ENCODE measurements at places on chromosomes 3 and 15. TPM values are rescaled to one million over a fixed set of nuclear protein-coding genes. Genes with fewer than 3 reads are reported as not detected.
A peak's percentile ranks its signal among the peaks of the same experiment; 100 is the strongest.

- no peaks in the 10 kb centered on the region for H3K27me3 ChIP-seq
- H3K36me3 ChIP-seq: no peaks in the 10 kb centered on the region
- H3K27ac ChIP-seq: no peak overlapping the region
- no peak for DNase-seq
Measured at GRCh38 chr3:27220166-27220565, 149.0 kb downstream of the NEK10 start.

GRCh38 chr15:99307735-99308134 lies 56.5 kb downstream of the LRRC28 start:
- peak overlapping the region; percentile 79 for H3K27ac ChIP-seq
- peaks cover 5% of the 10 kb centered on the region for H3K36me3 ChIP-seq
- DNase-seq: no peak
- H3K4me1 ChIP-seq: peaks cover 13% of the 10 kb centered on the region

DNA sequence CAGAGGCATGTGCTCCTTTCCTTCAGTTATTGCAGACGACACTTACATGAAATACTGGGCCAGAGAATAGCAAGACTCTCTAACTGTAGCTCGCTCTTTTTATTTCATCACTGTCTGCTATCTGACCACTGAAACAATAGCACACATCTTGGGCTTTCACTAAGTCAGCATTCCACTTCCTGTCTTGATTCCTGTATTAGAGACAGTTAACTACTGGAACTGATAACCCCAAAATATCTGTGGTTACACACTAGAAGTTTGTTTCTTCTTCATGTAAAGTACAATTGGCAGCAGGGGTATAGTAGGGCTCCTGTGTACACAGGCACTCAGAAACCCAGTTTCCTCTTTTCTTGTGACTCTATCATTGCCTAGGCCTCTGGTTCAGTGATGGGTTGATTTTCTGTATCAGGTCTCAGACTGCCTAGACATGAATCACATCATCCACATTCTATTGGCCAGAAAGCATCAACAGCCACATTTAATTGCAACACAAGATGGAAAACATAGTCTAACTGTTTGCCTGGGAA lies 230.2 kb upstream of the CD96 start:
- no peak for DNase-seq
- peaks cover 4% of the 10 kb centered on the region for H3K27me3 ChIP-seq
- H3K4me1 ChIP-seq: peaks cover 12% of the 10 kb centered on the region
- no peak overlapping the region for H3K4me3 ChIP-seq

DNA sequence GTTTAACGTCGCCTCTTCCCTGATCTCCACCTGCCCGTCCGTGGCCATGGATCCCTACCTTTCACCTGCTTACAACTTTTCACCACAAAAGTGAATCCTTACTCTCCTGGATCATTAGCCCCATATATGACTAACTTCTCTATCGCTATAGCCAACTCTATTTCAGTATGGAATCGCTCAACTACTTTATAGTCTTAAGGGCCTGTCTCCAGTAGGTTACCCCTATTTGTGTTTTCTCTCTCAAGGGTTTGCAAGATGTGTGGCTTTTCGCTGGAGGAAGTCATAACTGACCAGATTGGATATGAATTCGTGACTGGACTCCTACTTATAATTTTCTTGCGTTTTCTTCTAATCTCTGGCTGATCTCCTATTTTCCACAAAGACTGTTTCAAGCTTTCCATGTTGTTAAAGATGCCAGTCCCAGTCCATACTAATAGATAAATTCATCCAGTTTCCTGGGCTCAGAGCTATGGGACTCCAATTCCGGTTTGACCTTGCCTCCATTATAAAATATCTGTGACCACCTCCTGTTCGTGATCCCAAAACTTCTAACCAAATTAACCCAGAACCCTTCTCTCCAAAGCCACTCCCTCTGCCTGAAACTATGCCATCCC lies 1.3 kb upstream of the STAG1 start:
- peak overlapping the region; percentile 88 for H3K4me3 ChIP-seq
- peak overlapping the region; percentile 91 for H3K27ac ChIP-seq
- H3K36me3 ChIP-seq: no peaks in the 10 kb centered on the region
- H3K27me3 ChIP-seq: no peaks in the 10 kb centered on the region
- DNase-seq: no peak

DNA sequence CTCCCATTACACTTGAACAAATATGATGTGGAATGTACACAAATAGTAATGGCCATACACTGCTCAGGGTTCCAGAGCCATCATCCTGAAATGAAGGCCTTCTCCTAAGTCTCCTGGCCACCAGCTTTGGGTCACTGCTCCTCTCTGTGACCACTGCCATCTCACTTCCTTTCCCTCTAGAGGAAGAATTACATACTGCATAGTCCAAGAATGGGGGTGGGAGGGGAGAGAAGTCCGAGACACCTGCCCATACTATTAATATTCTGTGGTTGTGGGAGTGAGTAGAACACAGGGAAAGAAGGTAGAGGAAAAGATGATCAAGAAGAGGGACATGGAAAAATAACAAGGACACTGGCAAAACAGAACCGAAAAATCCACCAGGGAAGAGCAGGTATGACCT lies 20.6 kb downstream of the ETV5 start:
- no peak for DNase-seq
- peaks cover 31% of the 10 kb centered on the region for H3K4me1 ChIP-seq
- H3K27me3 ChIP-seq: no peaks in the 10 kb centered on the region

- no peak overlapping the region for H3K27ac ChIP-seq
- peaks cover 3% of the 10 kb centered on the region for H3K27me3 ChIP-seq
- no peaks in the 10 kb centered on the region for H3K36me3 ChIP-seq
- DNase-seq: no peak
- no peak overlapping the region for H3K4me3 ChIP-seq
Measured at GRCh38 chr3:118781839-118782238, 252.8 kb downstream of the IGSF11 start.

- H3K4me1 ChIP-seq: peaks cover 10% of the 10 kb centered on the region
- DNase-seq: no peak
- H3K27me3 ChIP-seq: no peaks in the 10 kb centered on the region
- peaks cover 18% of the 10 kb centered on the region for H3K36me3 ChIP-seq
- H3K27ac ChIP-seq: no peak overlapping the region
Measured at GRCh38 chr3:134511500-134511899, 25.6 kb downstream of the CEP63 start.

GRCh38 chr3:39718674-39719595 lies 90.5 kb upstream of the MYRIP start:
- peaks cover 3% of the 10 kb centered on the region for H3K4me1 ChIP-seq
- no peak overlapping the region for H3K4me3 ChIP-seq
- H3K27me3 ChIP-seq: peaks cover 9% of the 10 kb centered on the region
- no peak for DNase-seq

DNA sequence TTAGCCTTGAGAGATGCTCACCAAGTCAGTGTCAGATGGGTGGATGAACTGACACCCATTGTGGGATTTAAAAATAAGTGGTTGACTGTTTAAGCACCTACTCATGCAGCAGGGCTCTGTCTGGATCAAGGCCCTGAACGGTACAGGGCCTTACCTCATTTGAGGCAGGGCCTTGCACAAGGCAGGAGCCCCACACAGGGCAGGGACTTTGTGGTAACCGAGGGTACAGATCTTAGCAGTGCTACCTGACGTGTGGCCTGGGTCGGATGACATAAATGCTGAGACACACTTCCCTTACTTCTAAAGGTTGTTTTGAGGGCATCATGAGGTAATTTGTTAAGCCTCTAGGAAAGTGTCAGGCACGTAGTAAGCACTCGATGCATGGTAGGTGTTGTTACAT lies 59.5 kb upstream of the PLXNA1 start:
- peaks cover 4% of the 10 kb centered on the region for H3K27me3 ChIP-seq
- no peak overlapping the region for H3K4me3 ChIP-seq
- peaks cover 7% of the 10 kb centered on the region for H3K36me3 ChIP-seq
- DNase-seq: no peak
- H3K4me1 ChIP-seq: peaks cover 45% of the 10 kb centered on the region

GRCh38 chr15:31774045-31774444 lies 256.3 kb upstream of the CHRNA7 start:
- H3K27ac ChIP-seq: no peak overlapping the region
- no peaks in the 10 kb centered on the region for H3K27me3 ChIP-seq
- H3K4me3 ChIP-seq: no peak overlapping the region
- no peaks in the 10 kb centered on the region for H3K4me1 ChIP-seq
- no peaks in the 10 kb centered on the region for H3K36me3 ChIP-seq

The TRIM42 gene
- total RNA-seq: not detected

- peaks cover 7% of the 10 kb centered on the region for H3K27me3 ChIP-seq
- no peak overlapping the region for H3K4me3 ChIP-seq
- H3K4me1 ChIP-seq: peaks cover 38% of the 10 kb centered on the region
- no peak overlapping the region for H3K27ac ChIP-seq
- peaks cover 5% of the 10 kb centered on the region for H3K36me3 ChIP-seq
Measured at GRCh38 chr3:39128951-39129350, 21.5 kb downstream of the TTC21A start.

The ZBED2 gene
- not detected for total RNA-seq

DNA sequence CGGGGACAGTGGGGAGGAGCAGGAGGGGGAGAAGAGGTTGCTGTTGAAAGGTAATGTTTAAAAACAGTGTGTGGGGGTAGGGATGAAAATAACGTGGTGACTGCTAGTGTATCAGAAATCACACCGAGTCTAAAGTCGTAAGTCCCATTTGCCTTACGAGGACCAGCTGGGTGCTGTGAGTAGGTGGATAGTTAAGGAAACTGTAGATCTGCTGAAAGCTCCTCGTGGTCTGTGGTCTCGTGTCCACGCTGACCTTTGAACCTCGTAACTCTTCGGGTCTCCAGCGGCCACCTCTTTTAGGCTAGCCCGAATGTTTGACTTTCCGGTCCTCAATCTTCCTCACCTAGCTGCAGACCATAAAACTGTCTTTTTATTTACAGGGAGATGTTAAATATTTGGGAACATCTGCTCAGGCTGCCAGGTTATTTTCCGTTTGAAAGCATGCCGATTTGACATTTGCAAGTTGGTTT lies 29.3 kb upstream of the ST3GAL6 start:
- peak overlapping the region; percentile 96 for H3K27ac ChIP-seq
- peaks cover 14% of the 10 kb centered on the region for H3K36me3 ChIP-seq
- peak overlapping the region; percentile 97 for H3K4me3 ChIP-seq
- no peak for DNase-seq

DNA sequence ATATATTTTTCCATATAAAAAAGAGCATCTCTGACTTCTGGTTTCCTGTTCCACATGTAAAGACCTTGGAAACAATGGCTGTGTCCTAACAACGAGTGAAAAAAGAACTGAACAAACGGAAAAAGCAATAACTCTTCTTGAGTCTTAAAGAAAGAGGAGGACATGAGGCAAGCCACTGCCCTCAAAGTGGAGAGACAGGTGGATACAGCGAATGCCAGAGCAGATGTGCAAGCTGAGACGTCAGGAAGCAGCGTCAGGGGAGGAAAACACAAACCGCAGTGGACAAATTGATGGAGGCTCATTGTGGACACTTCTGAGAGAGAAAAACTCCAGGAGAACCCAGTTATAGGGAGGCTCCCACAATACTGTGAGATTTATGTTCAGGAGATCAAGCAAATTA lies 208.0 kb upstream of the MME start:
- no peaks in the 10 kb centered on the region for H3K36me3 ChIP-seq
- no peak overlapping the region for H3K4me3 ChIP-seq
- DNase-seq: no peak

GRCh38 chr15:84685304-84685703 lies 27.3 kb upstream of the NMB start:
- no peak overlapping the region for H3K4me3 ChIP-seq
- no peaks in the 10 kb centered on the region for H3K4me1 ChIP-seq
- H3K36me3 ChIP-seq: peaks cover 27% of the 10 kb centered on the region
- no peak for DNase-seq
- H3K27me3 ChIP-seq: no peaks in the 10 kb centered on the region
- no peak overlapping the region for H3K27ac ChIP-seq

- H3K4me1 ChIP-seq: peaks cover 26% of the 10 kb centered on the region
- H3K36me3 ChIP-seq: peaks cover 2% of the 10 kb centered on the region
- no peak for DNase-seq
- no peaks in the 10 kb centered on the region for H3K27me3 ChIP-seq
- H3K4me3 ChIP-seq: no peak overlapping the region
- no peak overlapping the region for H3K27ac ChIP-seq
Measured at GRCh38 chr15:35722501-35722900, 176.5 kb upstream of the DPH6 start.

The SLC22A13 gene
- 0.62 TPM for total RNA-seq

GRCh38 chr15:93146196-93146595 lies 57.2 kb upstream of the RGMA start:
- H3K27me3 ChIP-seq: peaks cover 34% of the 10 kb centered on the region

DNA sequence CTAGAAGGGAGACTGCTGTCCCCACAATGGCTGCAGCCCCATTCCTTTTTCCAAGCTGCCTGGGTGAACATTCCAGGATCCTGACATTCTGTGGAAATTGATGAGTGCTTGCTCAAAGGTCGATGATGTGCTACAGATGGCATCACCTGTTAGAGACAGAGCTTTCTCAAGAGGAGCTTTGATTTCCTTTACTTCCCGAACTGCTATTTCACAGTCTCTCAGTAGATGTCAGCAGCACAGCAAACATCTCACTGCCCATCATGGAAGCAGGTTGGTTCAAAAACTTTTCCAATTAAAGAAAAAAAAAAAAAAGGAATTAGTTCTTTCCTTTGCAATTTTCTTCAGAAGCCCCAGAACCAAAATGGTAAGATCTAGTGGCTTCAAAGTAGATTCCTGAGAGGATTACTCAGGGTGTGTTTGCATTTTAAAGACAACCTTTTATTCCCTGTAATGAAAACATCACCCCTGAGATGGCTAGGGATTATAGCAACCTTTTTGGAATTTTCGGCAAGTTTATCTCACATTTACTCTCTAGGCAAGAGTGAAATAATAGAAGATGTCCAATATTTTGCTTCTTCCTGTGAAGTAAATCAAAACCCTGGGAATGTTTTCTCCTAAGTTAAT lies 44.8 kb downstream of the POLR2M start:
- no peaks in the 10 kb centered on the region for H3K4me1 ChIP-seq
- H3K27me3 ChIP-seq: peaks cover 15% of the 10 kb centered on the region
- no peak overlapping the region for H3K27ac ChIP-seq
- no peaks in the 10 kb centered on the region for H3K36me3 ChIP-seq
- H3K4me3 ChIP-seq: no peak overlapping the region
- DNase-seq: no peak

DNA sequence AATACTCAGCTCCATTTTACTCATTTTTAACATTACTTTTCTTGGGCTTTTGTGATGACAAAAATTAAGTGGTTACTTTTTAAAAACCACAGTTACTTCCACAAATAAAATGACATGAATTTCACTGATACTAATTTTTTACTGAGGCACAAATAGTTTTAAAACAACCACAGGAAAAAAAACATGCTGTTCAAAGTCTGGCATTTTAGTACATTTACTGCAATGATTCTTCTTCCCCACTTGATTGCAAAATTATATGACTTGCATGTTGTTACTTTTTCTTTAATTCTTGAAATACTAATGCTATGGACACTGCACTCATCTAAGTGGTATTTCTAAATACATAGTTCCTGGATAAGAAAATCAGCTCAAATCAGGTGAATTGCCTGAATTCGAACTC lies 24.8 kb upstream of the SLMAP start:
- no peak for DNase-seq
- no peak overlapping the region for H3K4me3 ChIP-seq
- H3K36me3 ChIP-seq: no peaks in the 10 kb centered on the region
- H3K4me1 ChIP-seq: no peaks in the 10 kb centered on the region
- no peak overlapping the region for H3K27ac ChIP-seq

The C3orf85 gene
- not detected for total RNA-seq

The C2CD4A gene
- 0.17 TPM for total RNA-seq

- H3K36me3 ChIP-seq: peaks cover 8% of the 10 kb centered on the region
- no peak overlapping the region for H3K27ac ChIP-seq
- H3K4me3 ChIP-seq: no peak overlapping the region
- H3K4me1 ChIP-seq: no peaks in the 10 kb centered on the region
Measured at GRCh38 chr3:125245521-125245920, 33.0 kb upstream of the SLC12A8 start.

The ITIH4 gene
- 9.7 TPM for total RNA-seq

The FILIP1L gene
- total RNA-seq: 19.4 TPM

- DNase-seq: no peak
- H3K27ac ChIP-seq: peak overlapping the region; percentile 37
- no peak overlapping the region for H3K4me3 ChIP-seq
- H3K4me1 ChIP-seq: peaks cover 10% of the 10 kb centered on the region
Measured at GRCh38 chr3:194496217-194496919, 9.6 kb upstream of the ATP13A3 start.

The MUC13 gene
- total RNA-seq: not detected
